ENCODE measurements at places on chromosomes 13 and 19.

- no peak for DNase-seq
Measured at GRCh38 chr19:51489113-51489512, 10.8 kb downstream of the CEACAM18 start.

GRCh38 chr19:1601613-1602064, 3.6 kb downstream of the UQCR11 start:
- no peak for DNase-seq

GRCh38 chr19:33671211-33671610, 49.5 kb downstream of the CHST8 start:
- DNase-seq: no peak

DNA sequence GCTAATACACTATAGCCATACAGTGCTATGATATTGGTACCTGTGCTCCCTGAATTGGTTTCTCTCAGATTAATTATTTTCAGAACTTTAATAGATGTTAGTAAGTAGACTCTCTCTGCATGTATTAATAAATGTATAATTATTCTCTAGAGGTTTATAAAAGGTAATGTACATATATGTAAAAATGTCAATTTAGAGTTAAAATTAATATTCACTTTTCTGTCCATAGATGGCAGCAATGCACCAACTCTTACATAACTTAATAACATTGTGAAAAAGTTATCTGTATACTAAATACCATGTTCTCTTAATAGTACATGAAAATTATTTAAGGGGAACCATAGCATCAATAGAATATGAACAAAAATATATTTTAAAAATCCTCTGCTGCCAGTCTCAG, 515.0 kb upstream of the KLHL1 start:
- DNase-seq: no peak

- DNase-seq: no peak
Measured at GRCh38 chr13:108566413-108567170, 62.8 kb upstream of the MYO16 start.

DNA sequence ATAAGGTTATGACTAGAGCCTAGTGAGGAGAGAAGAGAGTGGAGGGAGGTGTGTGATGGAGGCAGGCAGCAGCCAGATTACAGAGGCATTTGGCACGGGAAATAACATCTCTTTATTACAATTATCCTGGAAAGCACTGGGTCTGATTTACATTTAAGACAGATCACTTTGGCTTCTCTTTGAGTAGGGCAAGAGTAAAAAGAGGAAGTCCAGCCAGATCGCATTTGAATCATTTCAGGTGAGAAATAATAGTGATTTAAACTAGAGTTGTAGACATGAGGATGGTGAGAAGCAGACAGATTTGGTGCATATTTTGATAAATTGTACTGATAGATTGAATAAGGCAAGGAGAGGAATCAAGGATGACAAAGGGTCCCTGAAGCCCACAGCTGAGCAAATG, 9.6 kb upstream of the SACS start:
- no peak for DNase-seq

- no peak for DNase-seq
Measured at GRCh38 chr13:75687150-75687763, 51.1 kb downstream of the LMO7 start.

GRCh38 chr19:32172566-32173160, 172.7 kb upstream of the ZNF507 start:
- DNase-seq: no peak

GRCh38 chr19:48617146-48617937, 1.6 kb downstream of the RPL18 start:
- DNase-seq: peak; percentile 12

DNA sequence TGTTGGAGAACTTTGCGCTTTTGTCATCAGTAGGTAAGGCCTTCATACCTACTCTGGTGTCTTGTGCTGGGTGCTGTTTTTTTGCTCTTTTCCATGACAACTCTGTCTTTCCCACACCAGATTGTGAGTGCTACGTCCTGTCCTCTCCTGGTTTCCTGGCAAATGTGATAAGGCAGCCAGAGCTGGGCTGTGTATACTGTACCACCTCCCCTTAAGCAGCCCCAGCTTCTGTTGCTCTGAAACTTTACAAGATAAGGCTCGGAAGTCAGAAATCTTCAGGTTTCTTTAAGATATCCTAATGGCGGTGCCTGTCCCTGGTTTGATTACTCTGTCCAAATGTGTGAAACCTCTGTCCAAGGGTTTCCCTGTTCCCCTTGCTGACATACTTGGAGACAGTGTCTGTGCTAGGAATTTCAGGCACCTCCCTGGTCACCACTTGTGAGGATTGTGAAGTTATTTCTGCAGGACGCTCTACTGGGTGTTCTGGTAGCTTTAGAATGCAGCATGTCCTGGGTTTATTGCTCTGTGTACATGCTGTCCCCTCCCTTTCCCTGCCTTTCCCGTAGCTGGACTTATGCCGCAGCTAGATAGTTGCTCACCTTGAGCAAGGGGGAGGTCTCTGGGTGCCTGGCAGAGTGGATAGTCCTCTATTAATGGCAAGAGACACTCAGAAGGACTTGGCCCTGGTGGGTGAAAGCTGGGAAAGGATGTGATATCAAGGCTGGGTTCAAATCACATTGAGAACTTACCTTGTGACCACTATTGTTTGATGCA, 7.0 kb downstream of the ZNF749 start:
- no peak for DNase-seq

- DNase-seq: no peak
Measured at GRCh38 chr13:79212064-79212619, 193.9 kb downstream of the RBM26 start.

- DNase-seq: no peak
Measured at GRCh38 chr13:99630269-99630898, 129.1 kb downstream of the TM9SF2 start.

- DNase-seq: no peak
Measured at GRCh38 chr19:47618771-47619170, 9.8 kb downstream of the BICRA start.

DNA sequence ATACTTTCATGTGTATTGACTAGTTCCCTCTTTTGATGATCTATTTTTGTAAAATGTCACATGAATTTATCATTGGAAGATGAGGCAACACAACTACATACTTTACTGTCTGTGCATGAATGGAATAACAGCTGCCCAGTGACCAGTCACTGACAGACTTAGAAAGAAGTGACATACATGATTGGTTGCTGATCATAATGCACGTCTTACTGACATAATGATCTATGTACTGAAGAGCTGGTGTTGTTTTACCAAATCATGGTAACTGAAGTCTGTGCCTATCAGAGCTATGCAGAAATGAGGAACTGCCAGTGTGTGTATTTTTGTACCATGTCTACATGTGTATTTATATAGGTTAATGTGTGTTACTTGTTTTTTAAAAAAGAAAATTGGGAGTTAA, 26.5 kb downstream of the GPR18 start:
- no peak for DNase-seq

GRCh38 chr19:10259162-10259905, 7.3 kb downstream of the MRPL4 start:
- DNase-seq: peak; percentile 93

DNA sequence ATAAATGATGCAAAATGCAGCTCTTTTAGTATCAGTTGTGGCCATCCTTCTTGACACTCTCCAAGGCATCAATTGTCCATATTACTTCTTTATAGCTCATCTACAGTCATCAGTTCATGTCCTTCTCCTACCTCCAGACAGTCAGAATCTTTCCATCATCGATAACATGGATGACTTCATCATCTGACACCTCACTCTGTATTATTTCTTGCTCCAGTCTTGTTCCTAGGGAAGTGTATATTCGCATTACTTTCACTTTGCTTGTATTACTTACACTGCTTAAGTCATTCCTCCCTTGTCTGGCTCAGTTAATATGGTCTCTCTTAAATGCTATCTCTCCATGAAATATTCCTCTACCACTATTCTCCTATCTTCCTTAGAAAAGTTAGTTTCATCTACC, 999.1 kb upstream of the SLC10A2 start:
- no peak for DNase-seq

GRCh38 chr19:34274827-34275625, 20.7 kb downstream of the GARRE1 start:
- no peak for DNase-seq

- DNase-seq: no peak
Measured at GRCh38 chr19:17473041-17473440, 2.7 kb downstream of the SLC27A1 start.

DNA sequence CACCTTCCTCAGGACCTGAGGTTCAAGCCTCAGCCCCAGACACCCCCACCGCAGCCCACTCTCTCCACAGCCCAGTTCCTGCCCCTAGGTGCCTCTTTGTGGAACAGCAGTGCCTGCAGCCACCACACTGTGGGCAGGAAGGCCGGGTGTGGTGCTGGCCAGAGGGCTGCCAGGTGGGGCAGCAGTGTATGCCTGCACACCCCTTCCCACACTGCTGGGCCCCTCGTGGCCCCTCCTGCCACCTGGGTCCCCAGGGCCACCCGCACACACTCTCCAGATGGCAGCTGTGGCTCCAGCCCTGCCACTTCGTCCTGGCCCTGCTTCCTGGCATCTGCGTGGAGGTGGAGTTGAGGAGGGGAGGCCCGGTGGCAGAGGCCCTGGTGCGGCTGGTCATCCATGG, 35.1 kb downstream of the HPN start:
- DNase-seq: no peak

DNA sequence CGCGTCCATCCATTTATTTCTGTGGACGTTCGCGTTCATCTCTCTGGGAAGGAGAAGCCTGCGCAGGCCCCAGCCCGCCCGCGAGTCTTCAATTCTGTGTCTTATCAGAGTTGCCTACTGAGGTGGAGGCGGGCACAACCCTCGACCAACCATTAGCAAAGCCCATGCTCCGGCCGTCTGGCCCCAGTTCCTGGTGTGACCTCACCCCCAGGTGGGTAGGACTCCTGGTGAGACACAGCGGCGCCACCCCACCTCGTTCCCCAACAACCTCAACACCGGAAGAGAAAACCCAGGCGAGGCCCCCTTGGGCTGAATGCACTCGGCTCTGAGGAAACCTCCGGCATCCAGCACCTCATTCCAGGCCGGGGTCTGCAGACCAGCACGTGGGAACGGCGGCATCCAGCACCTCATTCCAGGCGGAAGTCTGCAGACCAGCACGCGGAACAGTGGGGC, 14.7 kb downstream of the ZNF787 start:
- no peak for DNase-seq

- peak; percentile 97 for DNase-seq
Measured at GRCh38 chr19:1074544-1075283, 7.7 kb downstream of the ARHGAP45 start.

DNA sequence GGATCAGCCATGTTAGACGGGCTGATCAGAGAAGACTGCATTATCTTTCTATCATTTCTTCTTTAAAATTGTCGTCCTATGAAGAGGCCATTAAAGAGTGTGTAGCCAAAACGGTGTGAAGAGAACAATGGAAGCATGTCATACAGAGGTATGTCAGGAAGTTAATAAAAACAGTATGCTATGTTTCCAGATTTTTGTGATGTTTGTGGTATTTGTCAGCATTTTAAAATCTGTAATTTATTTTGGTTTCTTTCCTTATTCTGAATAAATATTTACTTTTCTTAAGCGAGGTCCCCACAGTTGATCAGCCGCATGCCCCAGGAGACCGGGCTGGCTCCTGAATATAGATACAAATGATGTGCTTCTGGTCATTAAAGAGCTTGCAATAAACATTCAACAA, 142.9 kb upstream of the SERP2 start:
- no peak for DNase-seq

GRCh38 chr19:16078759-16079707, 2.7 kb downstream of the TPM4 start:
- DNase-seq: peak; percentile 54

DNA sequence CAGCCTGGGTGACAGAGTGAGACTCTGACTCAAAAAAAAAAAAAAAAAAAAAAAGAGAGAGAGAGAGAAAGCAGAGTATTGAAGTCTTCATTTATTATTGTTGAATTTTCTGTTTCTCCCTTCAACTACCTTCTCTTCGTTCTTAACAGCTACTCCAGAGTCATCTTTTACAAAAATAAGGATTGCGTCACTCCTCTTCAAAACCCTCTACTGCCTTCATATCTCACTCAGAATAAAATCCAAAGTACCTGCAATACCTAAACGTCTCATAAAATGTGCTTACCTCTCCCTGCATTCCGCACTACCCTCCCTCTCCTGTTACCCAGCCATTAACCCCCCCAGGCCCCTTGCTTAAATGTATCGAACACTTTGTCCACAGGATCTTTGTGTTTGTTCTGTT, 17.4 kb upstream of the RPL21 start:
- no peak for DNase-seq

- DNase-seq: no peak
Measured at GRCh38 chr13:109922518-109922917, 136.1 kb upstream of the IRS2 start.

DNA sequence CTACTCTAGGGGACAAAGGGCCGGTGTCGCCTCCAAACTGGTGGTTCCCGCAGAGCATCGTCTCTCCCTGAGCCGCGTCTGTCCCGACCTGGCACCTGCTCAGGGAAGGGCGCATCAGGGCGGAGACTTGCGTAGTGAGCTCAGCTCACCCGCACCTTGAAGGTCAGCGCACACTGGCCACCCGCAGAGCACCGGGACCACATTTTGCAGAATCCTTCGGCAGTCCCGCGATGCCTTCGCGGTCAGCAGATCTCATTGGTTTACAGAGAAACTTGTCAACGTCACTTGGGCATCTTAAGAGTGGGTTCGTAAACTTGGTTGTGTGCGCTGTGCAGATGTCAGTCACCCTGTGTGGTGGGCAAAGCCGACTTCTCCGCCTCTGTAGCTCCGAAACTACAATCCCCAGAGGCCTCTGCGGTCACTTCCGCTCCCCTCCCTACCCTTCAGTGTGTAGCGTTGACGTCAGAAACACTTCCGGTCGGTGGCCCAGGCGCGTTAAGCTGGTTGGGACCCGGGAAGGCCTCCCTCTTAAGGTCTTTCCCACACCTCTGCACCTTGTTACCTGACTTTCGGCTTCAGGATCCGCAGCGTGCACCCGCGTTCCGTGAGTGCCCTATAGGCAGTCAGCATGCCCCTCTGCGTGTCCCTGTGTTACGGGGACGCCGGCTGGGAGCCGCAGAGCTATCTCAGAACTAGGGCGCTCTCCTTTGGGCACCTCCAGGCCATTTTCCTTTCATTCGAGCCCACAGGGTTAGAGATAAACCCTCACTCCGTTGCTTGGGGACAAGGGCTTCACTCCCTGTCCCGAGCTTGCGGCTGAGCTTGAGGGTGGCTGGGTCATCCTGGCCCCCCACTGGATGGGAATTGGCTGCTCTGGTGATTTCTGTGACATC, 36.5 kb upstream of the ZNF527 start:
- peak; percentile 77 for DNase-seq
